ENCODE measurements at places on chromosomes 4 and X.

GRCh38 chrX:24428516-24428915 is 36.6 kb upstream of the PDK3 start:
- DNase-seq: peak; percentile 4

DNA sequence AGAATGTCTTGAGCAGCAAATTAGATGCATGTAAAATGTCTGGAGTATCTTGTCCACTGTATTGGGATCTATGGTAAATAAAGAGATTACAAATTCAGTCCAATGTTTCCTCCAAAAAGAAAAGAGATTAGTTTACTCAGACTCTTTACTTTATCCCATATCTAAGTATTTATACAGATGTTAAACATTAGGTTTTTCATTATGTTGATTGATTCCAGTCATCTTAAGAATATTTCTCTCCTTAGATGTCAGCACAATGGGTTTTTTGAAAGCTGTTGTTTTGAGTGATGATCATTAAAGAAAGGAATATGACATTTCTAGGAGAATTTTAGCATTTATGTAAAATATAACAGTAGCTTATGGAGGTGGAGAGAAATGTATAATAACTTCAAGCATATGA is 938.9 kb downstream of the C4orf33 start:
- DNase-seq: no peak

GRCh38 chr4:46146993-46147392 is 23.1 kb upstream of the GABRG1 start:
- DNase-seq: no peak

- DNase-seq: no peak
Measured at GRCh38 chrX:97401154-97401553, 517.4 kb downstream of the RPA4 start.

- DNase-seq: no peak
Measured at GRCh38 chr4:24701683-24702082, 93.7 kb upstream of the SOD3 start.

GRCh38 chr4:102352781-102353180 is 7.5 kb upstream of the SLC39A8 start:
- no peak for DNase-seq

DNA sequence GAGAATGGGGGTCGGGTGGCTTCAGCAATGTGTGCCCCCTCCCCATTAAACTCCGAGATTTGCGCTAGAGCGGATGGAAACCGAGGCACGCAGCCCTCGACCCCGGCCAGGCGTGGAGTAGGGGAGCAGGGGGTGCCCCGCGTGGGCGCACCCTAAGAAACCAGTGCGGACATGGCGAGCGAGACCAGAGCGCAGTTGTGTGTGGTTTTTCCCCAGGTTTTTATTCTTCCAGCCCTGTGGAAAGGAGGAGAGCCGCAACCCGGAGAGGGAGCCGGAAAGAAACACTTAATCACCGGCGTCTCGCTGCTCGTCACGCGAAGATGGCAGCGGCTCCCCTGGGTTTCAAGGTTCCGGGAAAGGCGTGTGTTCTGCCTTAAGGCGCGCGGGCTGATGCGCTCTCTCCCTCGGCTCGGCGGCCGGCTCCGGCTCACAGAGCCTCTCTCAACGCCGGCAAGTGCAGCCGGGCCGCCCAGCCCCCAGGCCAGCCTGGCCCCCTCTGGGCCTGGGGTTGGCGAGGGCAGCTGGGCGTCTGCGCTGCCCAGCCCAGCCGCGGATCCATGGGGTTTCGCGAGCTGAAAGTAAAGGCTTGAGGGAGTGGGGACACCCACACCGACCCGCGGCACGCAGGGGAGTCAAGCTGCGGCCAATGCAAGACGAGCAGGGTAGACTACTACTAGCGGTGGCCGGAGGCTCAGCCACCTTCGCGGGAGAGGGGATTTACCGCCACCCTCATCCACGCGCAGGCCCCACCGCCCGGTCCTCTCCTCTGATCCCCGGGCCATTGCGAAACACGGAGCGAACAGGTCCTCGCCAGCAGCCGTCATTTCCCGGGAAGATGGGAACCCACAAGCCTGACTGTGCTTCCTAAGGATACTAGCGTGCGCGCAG is 74.0 kb upstream of the BCOR start:
- no peak for DNase-seq

- DNase-seq: no peak
Measured at GRCh38 chr4:179843370-179843769, 2399.8 kb upstream of the TENM3 start.

DNA sequence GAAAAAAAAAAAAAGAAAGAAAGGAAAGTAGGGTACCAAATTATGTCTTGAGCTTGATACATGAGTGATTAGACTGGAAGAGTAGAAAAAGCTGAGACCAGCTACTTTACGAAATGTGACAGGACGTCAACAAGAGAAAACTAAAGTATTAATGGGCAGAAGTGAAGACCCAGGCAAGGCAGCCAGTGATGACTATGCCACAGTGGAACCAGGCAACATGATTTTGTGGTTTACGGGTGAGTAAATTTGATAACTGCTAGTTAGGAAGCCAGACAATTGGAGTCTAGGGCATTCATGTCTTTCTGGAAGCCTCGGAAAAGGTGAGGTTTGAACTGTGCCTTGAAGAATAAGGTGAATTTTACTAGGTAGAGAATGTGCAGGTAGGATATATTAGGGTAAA is 326.4 kb downstream of the TENM3 start:
- no peak for DNase-seq

GRCh38 chrX:133477986-133478385 is 62.7 kb upstream of the GPC4 start:
- no peak for DNase-seq

GRCh38 chrX:112852851-112853250 is 12.2 kb upstream of the AMOT start:
- DNase-seq: no peak

- DNase-seq: no peak
Measured at GRCh38 chrX:9110808-9111207, 76.9 kb upstream of the FAM9B start.

- DNase-seq: no peak
Measured at GRCh38 chrX:154348114-154348531, 26.3 kb downstream of the FLNA start.

DNA sequence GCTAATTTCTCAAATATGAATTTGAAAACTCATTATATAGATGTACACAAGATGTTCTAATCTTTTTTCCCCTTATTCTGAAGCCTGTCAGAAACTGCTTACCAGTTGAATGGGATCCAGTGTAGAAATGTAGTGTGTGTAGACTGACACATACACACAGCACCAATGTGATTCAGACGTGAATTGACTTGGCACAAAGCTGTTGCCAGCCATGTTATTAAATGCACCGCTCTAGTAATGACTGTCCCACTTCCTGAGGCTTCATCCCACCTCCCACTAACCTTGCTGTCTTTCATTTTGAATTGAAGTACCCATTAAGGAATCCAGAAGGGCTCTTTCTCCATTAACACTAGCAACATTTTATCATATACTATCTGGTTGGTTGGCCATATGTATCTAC is 146.6 kb downstream of the PPA2 start:
- no peak for DNase-seq

DNA sequence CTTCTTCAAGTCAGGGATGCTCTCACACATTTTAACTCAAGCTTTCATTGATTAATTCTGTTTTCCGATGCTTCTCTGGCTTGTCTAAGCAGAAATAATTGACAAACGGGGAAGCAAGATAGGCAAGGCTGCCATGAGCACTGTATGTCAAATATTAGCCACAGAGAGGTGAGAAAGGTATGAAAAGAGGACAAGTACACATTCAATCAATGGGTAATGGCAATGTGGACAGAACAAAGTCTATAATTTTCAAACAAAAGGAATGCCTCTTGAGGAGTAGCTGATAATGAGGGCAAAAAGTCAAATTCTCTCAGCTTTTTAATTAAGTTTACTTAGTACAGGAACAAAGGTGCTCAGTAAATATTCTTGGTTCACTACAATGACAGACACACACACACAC is 19.6 kb downstream of the COX7B2 start:
- no peak for DNase-seq

GRCh38 chrX:16028576-16028975 is 94.8 kb upstream of the GRPR start:
- DNase-seq: no peak

Data from kidney capillary endothelial cell (primary cell).